ENCODE measurements at places on chromosomes 16 and 17. TPM values are rescaled to one million over a fixed set of nuclear protein-coding genes. Genes with fewer than 3 reads are reported as not detected.

- DNase-seq, result no peak
Measured at GRCh38 chr17:47844814-47845715, 4.0 kb upstream of the SCRN2 start.

DNA sequence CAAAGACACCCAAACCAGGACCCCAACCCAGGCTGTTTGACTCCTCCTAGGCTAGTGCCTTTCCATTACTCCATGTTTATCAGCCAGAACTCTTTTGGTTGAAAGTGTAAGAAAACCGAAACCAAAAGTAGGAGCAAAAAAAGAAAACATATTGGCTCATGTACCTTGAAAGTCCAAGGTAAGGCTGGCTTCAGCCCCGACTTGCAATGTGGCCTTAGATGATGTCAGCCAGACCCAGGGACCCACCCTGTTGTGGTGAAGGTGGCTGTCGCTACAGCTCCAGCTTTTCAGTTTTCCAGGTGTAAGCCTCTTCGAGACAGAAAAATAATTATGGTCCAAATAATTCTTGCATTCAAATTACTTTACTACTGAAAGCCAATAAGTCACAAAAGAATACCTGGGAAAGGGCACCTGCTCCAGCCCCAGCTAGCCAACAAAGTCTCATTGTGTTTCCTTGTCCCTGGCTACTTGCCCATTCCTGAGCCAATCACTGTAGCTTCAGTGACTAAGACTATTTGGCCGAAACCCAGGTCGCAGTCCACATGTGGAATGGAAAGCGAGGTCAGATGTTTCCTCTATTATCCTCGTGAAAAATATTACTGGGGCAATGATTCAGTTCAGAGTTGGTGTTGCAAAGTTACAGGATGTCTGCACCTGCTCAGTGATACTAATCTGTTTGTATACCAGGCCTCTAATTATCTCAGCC is 20.7 kb downstream of the DNAH9 start:
- no peak for DNase-seq

- DNase-seq, result no peak
Measured at GRCh38 chr16:17633181-17633951, 162.6 kb upstream of the XYLT1 start.

- no peak for DNase-seq
Measured at GRCh38 chr16:80330803-80331202, 210.0 kb upstream of the DYNLRB2 start.

DNA sequence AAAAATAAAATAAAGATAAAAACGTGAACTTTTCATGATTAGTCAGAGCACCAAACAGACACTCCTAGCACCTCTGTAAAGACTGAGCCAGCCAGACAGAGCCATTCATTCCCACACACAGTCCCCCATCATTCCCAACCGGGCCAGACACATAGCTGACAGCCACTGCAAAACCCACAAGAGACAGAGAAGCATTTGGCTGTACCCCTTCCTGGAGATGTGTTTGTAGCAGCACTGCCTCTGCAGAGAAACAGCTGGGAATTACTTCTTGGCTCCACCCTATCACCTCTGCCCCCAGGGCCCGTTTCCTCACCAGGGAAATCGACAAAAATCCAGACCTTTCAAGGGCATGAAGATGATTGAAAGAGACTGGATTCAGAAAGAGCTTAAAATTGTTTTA is 46.4 kb downstream of the MYH11 start:
- no peak for DNase-seq

DNA sequence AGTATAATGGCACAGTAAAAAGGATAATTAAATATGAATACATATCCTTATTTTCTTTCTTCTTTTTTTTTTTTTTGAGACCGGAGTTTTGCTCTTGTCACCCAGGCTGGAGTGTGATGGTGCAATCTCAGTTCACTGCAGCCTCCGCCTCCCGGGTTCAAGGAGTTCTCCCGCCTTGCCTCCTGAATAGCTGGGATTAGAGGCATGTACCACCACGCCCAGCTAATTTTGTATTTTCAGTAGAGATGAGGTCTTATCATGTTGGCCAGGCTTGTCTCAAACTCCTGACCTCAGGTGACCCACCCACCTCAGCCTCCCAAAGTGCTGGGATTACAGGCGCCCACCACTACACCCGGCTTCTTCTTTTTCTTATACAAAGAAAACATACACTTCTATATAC is 12.0 kb downstream of the GABARAPL2 start:
- no peak for DNase-seq

DNA sequence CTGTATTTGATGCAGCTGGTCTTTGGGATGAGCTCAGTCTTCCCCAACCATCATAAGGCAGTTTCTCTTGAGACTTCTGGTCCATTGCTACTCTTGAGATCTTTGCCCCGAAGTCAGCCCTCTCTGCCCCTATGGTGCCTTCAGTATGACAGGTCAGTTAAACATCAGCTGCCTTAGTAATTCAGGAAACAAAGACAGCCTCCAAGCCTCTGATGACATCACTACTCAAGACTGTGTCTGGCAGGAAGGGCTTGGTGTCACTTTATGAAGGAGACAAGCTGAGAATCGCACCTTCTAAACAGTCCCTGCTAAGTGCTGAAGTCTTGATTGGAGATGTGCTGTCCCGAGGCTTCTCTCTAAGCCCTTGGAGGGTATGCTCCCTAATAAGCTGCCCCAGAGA is 104.9 kb upstream of the TBX2 start:
- no peak for DNase-seq

DNA sequence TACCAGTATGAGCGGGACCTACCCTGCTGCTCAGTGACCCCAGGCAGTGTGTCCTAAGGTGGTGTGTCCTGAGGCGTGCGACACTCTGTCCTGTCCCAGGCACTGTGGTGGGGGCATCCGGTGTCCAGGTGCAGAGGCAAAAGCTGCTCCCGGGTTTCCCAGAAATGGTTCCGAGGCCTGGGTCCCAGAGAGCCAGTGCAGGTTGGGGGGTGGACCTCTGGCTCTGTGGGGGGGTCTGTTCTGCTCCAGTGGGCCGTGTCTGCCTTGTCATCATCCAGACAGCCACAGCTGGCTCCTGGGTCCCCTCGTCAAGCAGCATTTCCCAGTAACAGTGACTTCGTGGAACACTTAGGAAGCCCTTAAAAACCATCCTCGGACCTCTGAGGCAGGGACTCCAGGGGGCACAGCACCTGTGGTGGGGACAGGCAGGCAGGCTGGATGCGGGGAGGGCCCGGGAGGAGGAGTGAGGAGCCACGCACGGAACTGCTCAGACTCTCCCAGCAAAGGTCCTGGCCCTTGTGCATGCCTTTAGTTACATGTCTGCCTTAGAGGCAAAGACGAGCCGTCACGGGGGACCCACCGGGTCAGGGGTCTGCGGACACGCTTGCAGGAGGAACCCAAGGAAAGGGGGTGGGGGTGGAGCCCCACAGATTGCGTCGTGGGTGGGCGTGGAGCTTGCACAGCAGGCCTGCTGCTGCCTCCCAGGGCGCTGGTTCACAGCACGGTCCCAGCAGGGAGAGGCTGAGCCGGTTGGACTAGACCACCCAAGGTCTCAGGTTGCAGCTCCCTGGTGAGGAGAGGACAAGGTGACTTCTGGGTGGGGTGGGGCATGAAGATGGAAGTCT is 5.6 kb downstream of the SLC16A3 start:
- no peak for DNase-seq

DNA sequence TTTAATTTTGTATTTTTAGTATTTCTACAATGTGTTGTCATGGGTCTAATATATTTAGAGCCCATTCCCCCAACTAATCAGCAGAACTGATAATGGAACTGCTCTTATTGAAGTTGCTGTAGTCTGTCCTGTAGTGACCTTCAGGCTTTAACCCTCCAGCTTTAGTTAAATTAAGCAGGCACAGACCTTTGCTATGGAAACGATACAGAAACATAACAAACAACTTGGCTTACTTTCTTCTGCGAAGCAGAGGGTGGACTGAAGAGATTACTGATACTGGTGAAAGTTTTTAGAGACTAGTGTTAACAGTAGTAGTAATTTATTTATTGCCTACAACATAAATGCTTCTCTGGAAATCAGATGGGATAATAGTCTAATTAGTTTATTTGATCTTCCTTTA is 61.4 kb downstream of the NFATC3 start:
- DNase-seq, result no peak

- no peak for DNase-seq
Measured at GRCh38 chr17:15456496-15456895, 10.9 kb downstream of the CDRT4 start.

DNA sequence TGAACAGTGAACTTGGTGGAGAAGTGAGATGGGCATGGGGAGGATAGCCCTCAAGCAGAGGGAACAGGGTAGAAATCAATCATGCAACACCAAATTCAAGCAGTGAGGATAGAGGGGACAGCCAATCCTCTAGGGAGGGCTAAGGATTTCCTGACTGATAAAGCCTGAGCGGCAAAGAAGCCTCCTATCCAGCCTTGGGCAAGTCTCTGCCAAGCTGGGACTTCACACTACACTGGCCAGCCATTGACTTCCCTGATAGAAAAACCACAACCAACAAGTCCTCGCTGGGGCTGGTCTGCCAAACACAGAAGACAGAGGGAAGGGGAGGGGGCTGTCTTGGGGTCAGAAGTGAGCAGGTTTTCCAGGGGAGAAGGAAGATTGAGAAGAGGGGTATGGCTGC is 2.5 kb upstream of the FBXL19 start:
- no peak for DNase-seq

GRCh38 chr17:556431-556995 is 158.1 kb downstream of the VPS53 start:
- DNase-seq, result no peak

DNA sequence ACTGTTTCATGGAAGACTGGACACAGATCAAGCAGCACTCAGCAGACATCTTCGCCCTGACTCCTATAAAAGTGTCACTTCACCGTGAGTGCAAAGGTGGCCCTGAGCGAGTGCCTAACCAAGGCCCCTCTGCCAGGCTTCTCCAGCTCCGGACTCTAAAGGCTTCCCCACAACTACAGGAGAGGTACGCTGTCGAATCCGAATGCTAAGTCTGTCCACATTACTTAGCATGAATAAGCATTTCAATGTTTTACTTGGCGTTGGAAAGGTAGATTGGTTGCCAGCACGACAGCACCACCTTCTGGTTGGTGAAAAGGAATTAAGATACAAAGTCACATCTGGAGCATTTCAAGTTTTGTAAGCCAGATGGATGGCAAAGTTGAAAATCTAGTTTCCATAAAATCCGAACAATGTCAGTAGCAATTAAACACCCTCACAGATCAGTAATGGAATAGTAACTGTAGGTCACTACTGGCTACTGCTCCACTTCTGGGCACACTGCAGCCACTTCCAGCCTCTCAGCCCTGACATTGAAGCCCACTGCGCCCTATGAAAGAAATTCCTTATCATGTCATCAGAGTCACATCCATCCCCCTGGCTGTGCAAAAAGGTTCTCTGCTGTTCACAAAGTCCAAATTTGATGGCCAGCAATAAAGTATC is 100.9 kb downstream of the PARN start:
- peak; percentile 54 for DNase-seq

DNA sequence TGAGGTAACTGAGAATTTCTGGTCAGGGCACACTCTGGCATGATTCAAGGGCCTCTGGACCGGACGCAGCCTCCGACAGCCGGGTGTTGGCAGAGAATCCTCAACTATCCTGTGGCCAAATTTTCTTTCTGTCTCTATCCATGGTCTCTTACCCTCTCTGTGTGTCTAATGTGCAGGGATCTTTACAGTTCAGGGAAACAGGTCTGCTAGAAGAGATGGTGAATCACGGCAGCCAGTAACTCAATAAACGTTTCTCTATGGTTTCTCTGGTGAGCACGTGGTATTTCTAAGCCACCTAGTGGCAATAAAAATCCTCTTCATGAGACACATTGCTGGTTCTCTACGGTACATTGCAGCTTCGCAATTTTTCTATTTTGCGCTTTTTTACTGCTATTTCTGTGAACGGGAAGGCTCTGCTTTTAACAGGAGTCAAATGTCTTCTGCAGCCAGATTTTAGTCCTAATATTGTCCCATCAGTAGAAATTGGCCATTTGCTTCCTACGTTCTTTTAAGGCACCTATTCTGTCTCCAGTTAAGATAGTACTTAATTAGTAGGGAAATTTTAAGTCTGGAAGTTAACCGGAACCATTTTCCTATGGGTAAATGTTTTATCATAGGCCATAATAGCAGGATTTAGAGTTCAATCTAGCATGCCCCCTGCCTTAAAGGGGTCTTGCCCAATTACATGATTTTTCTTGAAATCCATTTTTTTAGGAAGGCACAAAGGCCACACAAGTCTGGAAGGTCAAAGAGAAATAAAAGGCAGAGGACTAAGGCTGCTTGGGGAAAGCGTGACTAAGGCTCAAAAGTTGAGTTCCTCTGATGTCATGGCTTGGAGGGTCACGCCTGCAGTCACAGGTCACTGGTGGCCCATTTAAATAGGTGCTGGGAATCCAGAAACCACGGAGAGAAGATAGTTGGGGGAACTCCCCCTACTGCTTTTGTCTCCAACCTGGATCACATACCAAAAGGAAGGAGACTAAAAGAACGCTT is 31.5 kb downstream of the QPRT start:
- DNase-seq, result no peak

GRCh38 chr17:80716986-80717719 is 172.5 kb downstream of the RPTOR start:
- no peak for DNase-seq

GRCh38 chr16:72856797-72857196 is 191.1 kb downstream of the ZFHX3 start:
- no peak for DNase-seq

- DNase-seq, result no peak
Measured at GRCh38 chr17:30237296-30238002, 2.0 kb upstream of the SLC6A4 start.

GRCh38 chr17:80813318-80813717 is 178.3 kb upstream of the CHMP6 start:
- DNase-seq, result no peak

GRCh38 chr17:42623732-42624596 is 14.5 kb downstream of the TUBG1 start:
- DNase-seq, result no peak

GRCh38 chr17:19613979-19614378 is 34.6 kb upstream of the ALDH3A2 start:
- no peak for DNase-seq

- DNase-seq, result no peak
Measured at GRCh38 chr17:17073581-17074403, 31.5 kb downstream of the MPRIP start.

GRCh38 chr17:62611728-62612127 is 15.7 kb upstream of the MRC2 start:
- DNase-seq, result no peak

The RSL1D1 gene
- 101 TPM for total RNA-seq

The PER1 gene
- total RNA-seq, result 124 TPM

The KCNH6 gene
- total RNA-seq, result not detected

The ZNF750 gene
- 0.13 TPM for total RNA-seq

The ITGB4 gene
- 9.4 TPM for total RNA-seq

The TELO2 gene
- 18.8 TPM for total RNA-seq

The WBP2 gene
- total RNA-seq, result 145 TPM

The PHKB gene
- total RNA-seq, result 72.1 TPM

The FOXC2 gene
- total RNA-seq, result 1.4 TPM

The ZNF747 gene
- total RNA-seq, result 8.0 TPM

The SNAI3 gene
- 3.0 TPM for total RNA-seq

The SOST gene
- total RNA-seq, result not detected
